Neural progenitor cell (in vitro differentiated cells): ENCODE measurements at places on chromosomes 3 and 15. TPM values are rescaled to one million over a fixed set of nuclear protein-coding genes. Genes with fewer than 3 reads are reported as not detected.
A peak's percentile ranks its signal among the peaks of the same experiment; 100 is the strongest.

- H3K27ac ChIP-seq = no peak overlapping the region
- H3K4me1 ChIP-seq = peaks cover 17% of the 10 kb centered on the region
- no peak overlapping the region for H3K4me3 ChIP-seq
- DNase-seq = no peak
These were observed 45.1 kb downstream of the ZBTB38 start for GRCh38 chr3:141413391-141413790.

- no peaks in the 10 kb centered on the region for H3K27me3 ChIP-seq
- H3K36me3 ChIP-seq = no peaks in the 10 kb centered on the region
- peaks cover 20% of the 10 kb centered on the region for H3K4me1 ChIP-seq
These were observed 201.6 kb upstream of the GOLGA6L4 start for GRCh38 chr15:84033793-84034553.

DNA sequence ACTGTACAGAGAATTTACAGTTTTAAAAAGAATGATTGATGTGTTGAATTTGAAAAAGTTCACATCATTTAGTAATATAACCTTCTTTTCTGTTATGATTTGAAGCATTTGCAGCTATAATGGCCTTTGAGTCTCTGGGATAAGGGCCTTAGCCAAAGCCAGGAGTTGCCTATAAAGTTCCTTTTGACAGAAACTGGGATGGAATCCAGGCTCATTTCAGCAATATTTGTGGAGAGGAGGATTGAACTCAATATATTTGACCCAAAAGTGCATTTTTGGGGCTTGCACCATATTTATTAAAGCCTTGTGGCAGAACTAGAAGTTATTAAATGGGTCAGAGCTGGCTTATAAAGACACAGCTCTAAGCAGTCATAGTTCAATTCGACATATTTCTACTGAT, 348.7 kb upstream of the EPHA3 start:
- DNase-seq = no peak
- no peak overlapping the region for H3K4me3 ChIP-seq
- no peaks in the 10 kb centered on the region for H3K27me3 ChIP-seq

DNA sequence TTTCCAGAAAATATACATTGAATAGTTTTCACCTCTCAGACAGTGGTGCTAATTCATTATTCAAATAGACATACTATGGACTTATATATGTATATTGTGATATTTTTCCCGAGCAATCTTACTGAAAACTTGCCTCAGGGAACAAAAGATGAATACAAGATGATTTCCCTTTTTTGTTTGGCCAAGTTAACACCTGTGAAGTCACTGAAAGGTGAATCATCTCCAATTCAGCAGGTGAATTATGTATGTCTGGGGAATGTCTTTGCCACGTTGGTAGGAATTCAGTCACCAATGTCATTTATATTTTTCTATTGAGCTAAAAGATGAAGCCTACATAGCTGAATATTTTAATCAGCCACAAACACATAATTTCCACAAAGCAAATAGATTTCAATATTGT, 88.2 kb downstream of the GPR156 start:
- H3K4me1 ChIP-seq = peaks cover 9% of the 10 kb centered on the region
- DNase-seq = no peak
- no peak overlapping the region for H3K27ac ChIP-seq
- H3K27me3 ChIP-seq = no peaks in the 10 kb centered on the region
- no peaks in the 10 kb centered on the region for H3K36me3 ChIP-seq

DNA sequence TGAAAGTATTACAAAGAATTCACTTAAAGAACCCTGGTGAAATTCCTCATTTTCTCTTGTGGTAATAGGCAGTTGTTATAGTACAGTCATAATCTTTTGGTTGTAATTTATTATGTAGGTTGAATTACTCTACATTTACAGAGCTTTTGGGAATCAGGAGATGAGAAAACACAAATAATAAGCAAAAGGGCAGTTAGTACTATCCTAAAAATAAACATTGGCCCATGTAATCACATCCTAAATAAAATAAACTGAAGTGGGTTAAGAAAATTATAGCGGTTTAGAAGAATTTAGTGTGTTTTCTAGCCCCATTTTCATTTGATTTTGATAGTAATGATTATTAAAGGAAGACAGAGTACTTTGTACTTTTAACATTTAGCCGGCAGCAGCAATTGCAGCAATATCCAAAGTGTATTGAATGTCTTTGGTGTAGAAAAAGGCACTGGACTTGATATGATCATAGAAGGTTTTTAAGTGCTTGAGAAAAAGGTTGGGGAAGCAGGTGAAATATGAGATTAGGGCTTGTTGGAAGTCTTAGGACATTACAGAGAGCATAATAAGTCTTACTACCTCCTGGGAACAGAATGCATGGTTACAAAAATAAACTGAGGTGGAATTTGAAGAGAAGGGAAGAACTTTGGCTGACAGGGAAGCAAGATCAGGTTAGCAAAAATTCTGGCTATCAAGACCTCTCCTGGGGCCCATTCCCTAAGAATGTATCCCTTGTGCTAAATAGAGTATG, 79.9 kb downstream of the MBNL1 start:
- H3K27ac ChIP-seq = no peak overlapping the region
- H3K36me3 ChIP-seq = no peaks in the 10 kb centered on the region
- peaks cover 6% of the 10 kb centered on the region for H3K4me1 ChIP-seq
- DNase-seq = no peak
- H3K4me3 ChIP-seq = no peak overlapping the region
- no peaks in the 10 kb centered on the region for H3K27me3 ChIP-seq

- H3K4me3 ChIP-seq = no peak overlapping the region
- peaks cover 3% of the 10 kb centered on the region for H3K36me3 ChIP-seq
- no peaks in the 10 kb centered on the region for H3K4me1 ChIP-seq
- no peaks in the 10 kb centered on the region for H3K27me3 ChIP-seq
These were observed 15.5 kb downstream of the SLC25A26 start for GRCh38 chr3:66236281-66236680.

The UROC1 gene
- total RNA-seq = not detected in 2 replicates

- no peaks in the 10 kb centered on the region for H3K36me3 ChIP-seq
- no peak for DNase-seq
- H3K4me1 ChIP-seq = no peaks in the 10 kb centered on the region
- H3K27ac ChIP-seq = no peak overlapping the region
- no peak overlapping the region for H3K4me3 ChIP-seq
- H3K27me3 ChIP-seq = no peaks in the 10 kb centered on the region
These were observed 64.7 kb downstream of the EOMES start for GRCh38 chr3:27657404-27657803.

The CHAC1 gene
- total RNA-seq = 2.4 and 4.8 TPM in 2 replicates

DNA sequence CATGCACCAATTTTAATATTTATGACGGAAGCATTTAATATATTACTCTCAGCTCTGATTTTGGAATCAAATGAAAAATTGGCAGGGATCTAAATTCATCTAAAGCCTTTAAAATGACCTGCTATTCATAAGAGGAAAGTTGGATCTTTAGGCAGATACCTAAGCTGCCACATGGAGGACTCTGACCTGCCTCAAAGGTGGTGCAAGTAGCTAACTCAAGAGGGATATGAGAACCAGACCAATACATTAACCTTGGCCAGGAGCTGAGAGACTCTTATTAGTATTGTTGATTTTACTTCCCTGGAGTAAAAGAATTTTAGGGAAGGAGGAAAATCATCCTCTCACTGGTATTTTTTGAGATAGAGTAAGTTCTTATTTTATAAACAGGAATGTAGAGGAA, 17.7 kb downstream of the ZNF654 start:
- no peak overlapping the region for H3K4me3 ChIP-seq
- no peak for DNase-seq
- H3K27me3 ChIP-seq = no peaks in the 10 kb centered on the region
- H3K4me1 ChIP-seq = no peaks in the 10 kb centered on the region
- no peaks in the 10 kb centered on the region for H3K36me3 ChIP-seq
- H3K27ac ChIP-seq = no peak overlapping the region

GRCh38 chr3:18469775-18470174, 44.6 kb upstream of the SATB1 start:
- no peak overlapping the region for H3K4me3 ChIP-seq
- no peak overlapping the region for H3K27ac ChIP-seq
- H3K36me3 ChIP-seq = no peaks in the 10 kb centered on the region
- H3K4me1 ChIP-seq = no peaks in the 10 kb centered on the region
- H3K27me3 ChIP-seq = no peaks in the 10 kb centered on the region
- DNase-seq = no peak

- peaks cover 34% of the 10 kb centered on the region for H3K27me3 ChIP-seq
- no peaks in the 10 kb centered on the region for H3K36me3 ChIP-seq
- H3K4me1 ChIP-seq = no peaks in the 10 kb centered on the region
- H3K27ac ChIP-seq = no peak overlapping the region
- no peak for DNase-seq
These were observed 2.5 kb downstream of the OSBPL10 start for GRCh38 chr3:31978553-31978952.

DNA sequence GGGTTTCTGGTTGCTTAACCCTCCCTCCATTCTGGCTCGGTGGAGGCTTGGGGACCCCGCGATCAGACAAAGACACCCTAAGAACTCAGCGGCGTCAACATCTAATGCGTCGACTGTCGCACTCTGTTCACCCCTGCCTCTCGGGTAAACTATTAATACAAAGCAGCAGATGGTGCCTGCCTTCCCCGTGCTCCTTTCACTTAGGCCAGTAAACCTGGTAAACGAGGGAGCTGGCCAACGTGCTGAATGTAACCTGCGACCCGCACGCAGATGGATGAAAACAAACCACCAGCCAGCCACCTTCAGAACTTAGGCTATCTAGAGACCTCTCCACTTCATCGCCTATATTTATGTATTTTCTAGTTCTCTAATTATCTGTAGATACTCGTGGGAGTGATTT, 848 bp upstream of the CADPS start:
- H3K36me3 ChIP-seq = no peaks in the 10 kb centered on the region
- no peak overlapping the region for H3K27ac ChIP-seq
- peaks cover 5% of the 10 kb centered on the region for H3K27me3 ChIP-seq
- H3K4me1 ChIP-seq = peaks cover 12% of the 10 kb centered on the region
- peak; percentile 94 for DNase-seq

The GUCA1C gene
- not detected in 2 replicates for total RNA-seq

GRCh38 chr3:12388185-12388584, 96.1 kb upstream of the TSEN2 start:
- no peaks in the 10 kb centered on the region for H3K36me3 ChIP-seq
- no peaks in the 10 kb centered on the region for H3K4me1 ChIP-seq
- peaks cover 21% of the 10 kb centered on the region for H3K27me3 ChIP-seq
- no peak overlapping the region for H3K4me3 ChIP-seq

DNA sequence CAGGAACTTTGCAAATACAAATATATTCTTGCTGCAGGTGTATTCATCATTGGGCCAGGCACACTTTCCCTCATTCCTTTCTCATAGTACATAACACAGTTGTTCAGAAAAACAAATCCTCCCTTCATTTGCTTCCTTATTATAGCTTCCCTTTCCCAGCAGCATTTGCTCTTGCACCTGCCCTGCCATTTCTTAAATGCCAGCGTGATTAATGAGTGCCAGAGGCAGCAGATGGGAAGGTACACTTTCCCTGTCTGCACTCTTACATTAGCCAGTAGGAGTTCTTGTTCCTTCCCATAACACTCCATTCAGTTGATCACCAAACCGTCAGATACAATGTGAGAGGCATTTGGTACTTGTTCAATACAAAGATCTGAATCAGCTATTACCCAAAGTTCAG, 128.5 kb upstream of the GAP43 start:
- H3K4me1 ChIP-seq = no peaks in the 10 kb centered on the region
- no peak overlapping the region for H3K27ac ChIP-seq
- no peaks in the 10 kb centered on the region for H3K36me3 ChIP-seq
- no peak for DNase-seq
- H3K4me3 ChIP-seq = no peak overlapping the region

DNA sequence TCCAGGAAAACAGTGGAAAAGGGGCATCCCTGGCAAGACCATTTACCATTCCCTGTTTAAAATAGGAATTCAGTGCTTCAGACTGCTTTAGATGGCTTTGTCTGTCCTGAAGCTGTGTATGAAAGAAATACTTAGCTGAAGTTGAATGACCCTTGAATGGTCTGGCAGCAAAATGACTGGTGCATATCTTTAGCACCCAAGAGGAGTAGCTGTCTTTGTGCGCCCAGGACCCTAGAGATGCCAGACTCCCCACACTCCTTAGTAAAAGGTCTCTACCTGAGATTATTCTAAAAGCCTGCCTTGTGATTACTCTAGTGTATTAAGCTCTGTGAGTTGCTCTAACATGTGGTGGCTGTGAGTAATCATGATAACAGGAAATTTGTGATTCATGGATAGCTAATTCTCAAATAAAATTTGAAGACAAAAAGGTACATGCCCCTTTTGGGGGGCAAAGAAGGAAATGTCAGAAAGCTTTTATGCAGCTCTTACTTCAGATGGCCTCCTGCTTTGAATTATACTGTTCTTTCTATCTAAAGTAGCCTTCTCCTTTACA, 3.2 kb downstream of the MAPKBP1 start:
- H3K36me3 ChIP-seq = no peaks in the 10 kb centered on the region
- no peak overlapping the region for H3K4me3 ChIP-seq
- no peaks in the 10 kb centered on the region for H3K27me3 ChIP-seq
- peaks cover 48% of the 10 kb centered on the region for H3K4me1 ChIP-seq
- DNase-seq = no peak
